SJSA1 (cell line): ENCODE measurements at places on chromosomes 7 and 10. TPM values are rescaled to one million over a fixed set of nuclear protein-coding genes. Genes with fewer than 3 reads are reported as not detected.
A peak's percentile ranks its signal among the peaks of the same experiment; 100 is the strongest.

NPFFR1 gene
- total RNA-seq: not detected in 2 replicates

CYP3A7 gene
- total RNA-seq: not detected in 2 replicates

DNA sequence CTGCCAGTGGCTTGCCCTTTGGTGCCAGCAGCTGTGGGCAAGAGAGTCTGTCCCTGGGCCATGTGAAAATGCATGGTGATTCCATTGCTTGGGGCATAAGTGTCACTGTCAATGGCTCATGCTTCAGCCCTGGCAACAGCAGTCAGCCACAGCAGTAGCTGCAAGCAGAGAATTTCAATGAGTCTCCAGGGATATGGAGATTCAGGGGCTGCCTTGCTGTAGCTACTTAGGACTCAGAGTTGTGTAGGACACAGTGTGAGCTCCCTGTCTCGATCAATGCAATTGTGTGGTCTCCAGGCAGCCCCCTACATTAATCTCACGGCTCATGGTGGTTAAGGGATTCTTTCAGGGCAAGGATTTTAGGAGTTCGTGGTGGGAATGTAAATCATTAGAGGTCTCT is 126.3 kb upstream of the STARD3NL start:
- no peak for DNase-seq
- no peak overlapping the region for H3K27ac ChIP-seq
- no peaks in the 10 kb centered on the region for H3K4me1 ChIP-seq

- DNase-seq: no peak
- no peaks in the 10 kb centered on the region for H3K36me3 ChIP-seq
- no peak overlapping the region for H3K4me3 ChIP-seq
- H3K4me1 ChIP-seq: no peaks in the 10 kb centered on the region
- H3K27me3 ChIP-seq: no peaks in the 10 kb centered on the region
Measured at GRCh38 chr10:3672220-3672619, 112.8 kb downstream of the KLF6 start.

- no peaks in the 10 kb centered on the region for H3K27me3 ChIP-seq
- DNase-seq: no peak
- H3K36me3 ChIP-seq: no peaks in the 10 kb centered on the region
- no peak overlapping the region for H3K4me3 ChIP-seq
- H3K27ac ChIP-seq: no peak overlapping the region
- H3K4me1 ChIP-seq: no peaks in the 10 kb centered on the region
Measured at GRCh38 chr7:125555916-125556315, 626.3 kb upstream of the POT1 start.

DNA sequence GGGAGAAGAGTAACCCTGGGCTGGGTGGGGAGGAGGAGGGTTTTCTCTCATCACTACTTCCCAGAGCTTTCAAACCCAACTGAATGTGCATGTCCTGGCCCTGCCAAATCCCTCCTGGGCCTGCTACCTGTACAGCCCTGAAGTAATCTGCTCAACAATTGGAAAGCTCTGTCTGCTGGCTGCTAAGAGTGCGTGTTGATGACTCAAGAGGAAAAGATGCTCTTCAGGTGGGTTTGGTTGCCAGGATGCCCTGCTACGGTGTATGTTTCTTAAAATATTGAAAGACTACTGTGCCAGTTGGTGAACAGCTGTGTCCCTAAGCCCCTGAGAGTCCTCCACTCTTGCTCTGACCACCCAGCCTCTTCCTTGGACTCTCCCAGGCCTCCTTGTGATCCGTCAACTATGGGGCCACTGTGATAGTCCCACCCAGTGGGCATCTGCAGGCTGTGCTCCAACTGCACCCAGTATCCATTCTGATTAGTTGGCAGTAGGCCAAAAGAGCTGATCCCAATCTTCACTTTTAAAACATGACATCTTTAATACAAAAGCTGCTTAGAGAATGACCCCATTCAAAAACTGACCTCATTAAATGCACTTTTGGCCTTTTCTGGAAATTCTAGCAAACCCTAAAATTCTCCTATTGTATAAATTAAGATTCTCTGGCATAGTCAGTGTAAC is 85.6 kb downstream of the AOAH start:
- H3K4me3 ChIP-seq: no peak overlapping the region
- H3K27me3 ChIP-seq: no peaks in the 10 kb centered on the region
- no peak for DNase-seq
- H3K4me1 ChIP-seq: peaks cover 12% of the 10 kb centered on the region

- no peaks in the 10 kb centered on the region for H3K4me1 ChIP-seq
- no peak for DNase-seq
- no peak overlapping the region for H3K27ac ChIP-seq
- H3K4me3 ChIP-seq: no peak overlapping the region
- H3K27me3 ChIP-seq: no peaks in the 10 kb centered on the region
Measured at GRCh38 chr10:126373147-126373546, 15.1 kb downstream of the ADAM12 start.

DNA sequence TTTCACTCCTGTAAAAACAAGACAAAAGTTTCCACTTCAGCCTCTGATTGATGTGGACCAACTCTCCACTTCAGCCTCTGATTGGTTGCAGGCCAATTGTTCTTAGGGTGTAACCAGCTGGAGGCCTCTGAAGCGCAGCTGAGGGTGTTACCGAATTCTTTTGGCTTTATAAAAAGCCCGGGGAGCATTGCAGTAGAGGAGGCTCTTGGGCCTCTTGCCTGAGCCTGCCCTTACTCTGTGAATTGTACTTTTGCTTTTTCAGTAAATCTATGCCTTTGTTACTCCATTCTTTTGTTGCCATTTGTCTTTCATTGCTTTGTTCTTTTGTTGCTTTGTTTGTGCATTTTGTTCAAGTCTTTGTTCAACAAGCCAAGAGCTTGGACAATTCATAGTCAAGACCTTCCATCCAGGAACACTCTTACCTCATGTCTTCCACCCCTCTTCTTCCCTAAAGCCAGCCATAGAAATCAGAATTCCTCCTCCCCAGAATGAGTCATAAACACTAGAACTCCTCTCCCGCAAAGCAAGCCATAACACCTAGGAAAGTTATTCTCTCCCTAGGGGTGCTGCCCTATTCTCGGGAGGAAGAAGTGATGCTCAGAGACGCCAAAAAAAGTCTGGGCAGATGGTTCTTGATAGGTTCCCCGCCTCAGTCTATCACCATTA is 53.5 kb upstream of the ARMC3 start:
- no peak for DNase-seq
- no peaks in the 10 kb centered on the region for H3K27me3 ChIP-seq
- H3K27ac ChIP-seq: no peak overlapping the region
- no peaks in the 10 kb centered on the region for H3K4me1 ChIP-seq

CDC14C gene
- total RNA-seq: not detected in 2 replicates

GRCh38 chr7:99623091-99623693 is 6.4 kb downstream of the ZSCAN25 start:
- H3K36me3 ChIP-seq: peaks cover 86% of the 10 kb centered on the region
- H3K4me1 ChIP-seq: peaks cover 85% of the 10 kb centered on the region
- peak; percentile 99 for DNase-seq
- H3K4me3 ChIP-seq: no peak overlapping the region
- H3K27me3 ChIP-seq: no peaks in the 10 kb centered on the region

- H3K4me3 ChIP-seq: no peak overlapping the region
- peaks cover 63% of the 10 kb centered on the region for H3K27me3 ChIP-seq
- H3K4me1 ChIP-seq: 0 out of 2 replicates have a peak, but pooled peaks cover 5% of the 10 kb centered on the region
- no peak overlapping the region for H3K27ac ChIP-seq
Measured at GRCh38 chr10:100670828-100671479, 74.4 kb upstream of the PAX2 start.

- no peak overlapping the region for H3K4me3 ChIP-seq
- peaks cover 3% of the 10 kb centered on the region; the same call in 1 of the 2 replicates for H3K36me3 ChIP-seq
- H3K27ac ChIP-seq: no peak overlapping the region
- H3K4me1 ChIP-seq: peaks cover 20% of the 10 kb centered on the region
- DNase-seq: no peak
Measured at GRCh38 chr7:128052404-128052803, 21.2 kb upstream of the LRRC4 start.

- H3K4me1 ChIP-seq: no peaks in the 10 kb centered on the region
- H3K36me3 ChIP-seq: no peaks in the 10 kb centered on the region
- H3K27me3 ChIP-seq: no peaks in the 10 kb centered on the region
- no peak for DNase-seq
Measured at GRCh38 chr7:1923409-1924257, 253.6 kb downstream of the ELFN1 start.

DNA sequence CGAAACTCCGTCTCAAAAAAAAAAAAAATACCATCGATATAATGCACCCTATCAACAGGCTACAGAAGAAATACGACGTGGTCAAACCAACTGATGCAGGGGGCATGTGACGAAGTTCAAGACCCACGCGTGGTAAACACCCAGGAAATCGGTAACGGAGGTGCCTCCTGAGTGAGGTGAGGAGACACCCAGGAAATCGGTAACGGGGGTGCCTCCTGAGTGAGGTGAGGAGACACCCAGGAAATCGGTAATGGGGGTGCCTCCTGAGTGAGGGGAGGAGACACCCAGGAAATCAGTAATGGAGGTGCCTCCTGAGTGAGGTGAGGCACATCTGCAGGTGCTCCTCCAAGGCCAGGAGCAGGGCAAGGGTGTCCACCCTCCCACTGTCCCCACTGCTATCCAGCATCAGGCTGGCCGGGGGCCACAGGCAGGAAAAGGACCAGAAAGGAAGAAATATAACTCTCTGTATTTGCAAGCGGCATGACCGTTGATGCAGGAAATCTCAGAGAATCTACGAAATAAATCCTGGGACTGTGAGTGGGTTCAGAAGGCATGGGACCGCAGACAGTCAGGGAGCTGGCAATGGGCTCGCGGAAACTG is 10.7 kb upstream of the GPR146 start:
- H3K27me3 ChIP-seq: no peaks in the 10 kb centered on the region
- H3K4me3 ChIP-seq: no peak overlapping the region
- H3K4me1 ChIP-seq: peaks cover 5% of the 10 kb centered on the region
- no peaks in the 10 kb centered on the region for H3K36me3 ChIP-seq
- no peak overlapping the region for H3K27ac ChIP-seq

GRCh38 chr10:12121673-12122072 is 7.8 kb upstream of the SEC61A2 start:
- no peak for DNase-seq
- H3K27ac ChIP-seq: no peak overlapping the region
- no peaks in the 10 kb centered on the region for H3K27me3 ChIP-seq
- no peak overlapping the region for H3K4me3 ChIP-seq
- H3K4me1 ChIP-seq: no peaks in the 10 kb centered on the region

GRCh38 chr7:2803342-2803692 is 40.8 kb downstream of the GNA12 start:
- H3K27me3 ChIP-seq: no peaks in the 10 kb centered on the region
- H3K36me3 ChIP-seq: peaks cover 8% of the 10 kb centered on the region; the same call in 1 of the 2 replicates
- H3K4me1 ChIP-seq: peaks cover 39% of the 10 kb centered on the region
- peak overlapping the region; percentile 89 for H3K27ac ChIP-seq

- DNase-seq: no peak
- no peaks in the 10 kb centered on the region for H3K4me1 ChIP-seq
- no peak overlapping the region for H3K27ac ChIP-seq
- no peak overlapping the region for H3K4me3 ChIP-seq
- no peaks in the 10 kb centered on the region for H3K36me3 ChIP-seq
Measured at GRCh38 chr7:43010061-43010460, 77.9 kb downstream of the MRPL32 start.

VCL gene
- total RNA-seq: 313 and 378 TPM in 2 replicates

LIPN gene
- not detected in 2 replicates for total RNA-seq

DNA sequence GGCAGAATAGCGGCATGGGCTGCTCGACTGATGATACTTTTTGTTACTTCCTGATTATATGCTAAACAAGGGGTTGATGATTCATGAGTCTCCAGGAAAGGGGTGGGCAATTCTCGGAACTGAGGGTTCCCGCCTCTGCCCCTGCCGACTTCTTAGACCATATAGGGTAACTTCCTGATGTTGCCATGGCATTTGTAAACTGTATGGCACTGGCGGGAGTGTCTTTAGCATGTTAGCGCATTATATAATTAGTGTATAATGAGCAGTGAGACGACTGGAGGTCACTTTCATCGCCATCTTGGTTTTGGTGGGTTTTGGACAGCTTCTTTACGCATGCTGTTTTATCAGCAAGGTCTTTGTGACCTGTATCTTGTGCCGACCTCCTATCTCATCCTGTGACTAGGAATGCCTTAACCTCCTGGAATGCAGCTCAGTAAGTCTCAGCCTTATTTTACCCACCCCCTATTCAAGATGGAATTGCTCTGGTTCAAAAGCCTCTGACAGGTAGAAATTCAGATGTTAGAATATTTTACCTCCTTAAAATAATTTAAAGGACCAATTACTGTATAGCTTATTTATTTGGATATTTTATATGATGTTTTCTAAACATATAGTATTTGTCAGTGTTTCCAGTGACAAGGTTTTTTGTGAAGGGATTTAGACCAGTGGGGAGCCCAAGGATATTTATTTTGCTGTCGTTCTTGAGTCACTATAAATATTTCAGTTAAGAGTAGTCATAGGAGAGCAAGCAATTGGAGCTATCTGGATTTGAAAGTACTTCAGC is 90.1 kb upstream of the PIK3CG start:
- peaks cover 84% of the 10 kb centered on the region for H3K4me1 ChIP-seq
- no peaks in the 10 kb centered on the region for H3K27me3 ChIP-seq
- H3K27ac ChIP-seq: peak overlapping the region; percentile 96
- peaks cover 37% of the 10 kb centered on the region for H3K36me3 ChIP-seq
- peak overlapping the region; percentile 40 for H3K4me3 ChIP-seq
- DNase-seq: peak; percentile 95

ABCB1 gene
- 3.0 and 4.9 TPM in 2 replicates for total RNA-seq

TWNK gene
- 4.3 and 7.5 TPM in 2 replicates for total RNA-seq

- no peak overlapping the region for H3K4me3 ChIP-seq
- H3K36me3 ChIP-seq: no peaks in the 10 kb centered on the region
Measured at GRCh38 chr7:33221390-33221789, 92.0 kb downstream of the BBS9 start.

PTPN20 gene
- not detected in 2 replicates for total RNA-seq

GNAI1 gene
- 79.9 and 90.7 TPM in 2 replicates for total RNA-seq

DNA sequence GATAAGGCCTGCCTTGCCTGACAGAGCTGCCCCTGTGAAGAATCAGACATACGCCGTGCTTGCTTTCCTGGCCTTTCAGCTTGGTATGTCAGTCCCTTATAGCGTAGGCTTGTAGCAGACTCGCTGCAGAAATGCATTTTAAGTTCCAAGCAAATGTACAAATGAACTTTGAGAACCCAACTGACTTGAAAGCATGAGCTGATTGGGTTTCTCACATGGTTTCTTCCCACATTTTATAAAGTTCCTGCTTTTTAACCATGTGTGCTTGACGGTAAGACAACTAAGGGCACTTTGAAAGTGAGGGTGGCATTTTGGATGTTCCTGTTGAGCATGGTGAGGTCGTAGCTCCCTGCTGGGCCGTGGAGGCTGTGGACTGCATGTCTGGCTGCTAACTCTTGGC is 62.6 kb downstream of the CCNY start:
- H3K4me3 ChIP-seq: no peak overlapping the region
- H3K27me3 ChIP-seq: no peaks in the 10 kb centered on the region
- DNase-seq: no peak
- peaks cover 14% of the 10 kb centered on the region for H3K4me1 ChIP-seq
- H3K27ac ChIP-seq: no peak overlapping the region
- no peaks in the 10 kb centered on the region for H3K36me3 ChIP-seq

ZP3 gene
- total RNA-seq: 0.58 and 3.7 TPM in 2 replicates
